ENCODE measurements at places on chromosomes 4 and X. TPM values are rescaled to one million over a fixed set of nuclear protein-coding genes. Genes with fewer than 3 reads are reported as not detected.

DNA sequence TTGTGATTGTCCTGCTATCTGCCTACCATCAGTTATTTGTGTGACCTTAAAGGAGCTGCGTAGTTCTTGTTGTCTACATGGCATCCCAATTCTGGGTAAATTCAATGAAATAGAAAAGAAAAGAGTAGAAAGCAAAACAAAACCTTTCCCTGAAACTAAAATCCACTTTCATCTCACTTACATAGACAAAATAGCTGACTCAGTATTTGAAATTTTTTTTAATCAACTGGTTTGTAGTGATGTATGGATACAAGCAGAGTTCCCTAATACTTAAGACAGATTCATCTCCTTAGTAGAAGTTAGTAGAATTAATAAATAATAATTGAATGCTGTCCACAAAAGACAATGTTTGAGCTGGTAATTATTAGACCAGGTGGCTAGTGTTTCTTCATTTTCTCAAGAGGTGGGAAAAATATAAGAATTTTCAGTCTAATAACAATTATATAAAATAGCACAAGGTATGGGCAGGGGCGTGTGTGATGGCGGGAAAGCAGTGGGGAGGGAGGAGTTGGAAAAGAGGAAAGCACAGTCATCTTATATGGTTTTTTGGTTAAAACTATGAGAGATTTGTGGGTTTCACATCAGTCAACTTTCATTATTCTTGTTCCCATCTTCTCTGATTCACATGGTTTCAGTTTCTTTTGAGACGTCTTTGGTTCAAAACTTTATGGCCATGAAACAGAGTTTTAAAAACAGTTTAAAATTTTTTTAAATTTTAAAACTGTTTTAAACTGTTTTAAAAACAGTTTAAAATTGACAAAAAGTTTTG, 275.2 kb downstream of the SPRY1 start:
- no peak for DNase-seq

DNA sequence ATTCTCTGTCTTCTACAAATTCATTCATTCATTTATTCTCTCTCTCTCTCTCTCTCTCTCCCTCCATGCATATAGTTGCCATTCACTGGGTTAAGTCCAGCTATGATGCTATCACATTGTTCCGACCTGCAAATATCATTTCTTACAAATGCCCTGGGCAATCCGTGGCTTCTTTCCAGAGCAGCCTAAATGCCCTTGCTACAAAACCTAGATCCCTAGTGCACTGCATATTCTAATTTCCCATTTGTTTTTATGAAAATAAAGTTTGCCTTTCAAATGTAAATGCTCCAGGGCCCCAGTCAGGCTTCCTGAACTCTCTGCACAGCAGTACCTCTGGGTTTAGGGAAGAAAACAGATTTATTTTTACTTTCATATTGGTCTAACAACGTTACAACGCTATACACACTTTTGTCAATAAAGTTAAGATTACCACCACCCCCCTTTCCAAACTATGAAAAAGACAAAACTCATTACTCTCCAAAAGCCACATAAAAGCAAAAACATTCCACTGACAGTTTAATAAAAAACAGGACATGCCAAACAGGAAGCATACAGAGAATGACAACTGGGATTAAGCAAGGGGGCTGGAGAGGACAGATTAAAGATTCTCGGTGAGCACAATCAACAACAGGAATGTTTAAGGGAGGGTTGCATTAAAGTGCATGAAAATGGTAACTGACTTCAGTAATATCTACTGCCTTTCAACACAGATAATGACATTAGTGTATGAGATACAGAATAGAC, 104.3 kb downstream of the USP46 start:
- no peak for DNase-seq

DNA sequence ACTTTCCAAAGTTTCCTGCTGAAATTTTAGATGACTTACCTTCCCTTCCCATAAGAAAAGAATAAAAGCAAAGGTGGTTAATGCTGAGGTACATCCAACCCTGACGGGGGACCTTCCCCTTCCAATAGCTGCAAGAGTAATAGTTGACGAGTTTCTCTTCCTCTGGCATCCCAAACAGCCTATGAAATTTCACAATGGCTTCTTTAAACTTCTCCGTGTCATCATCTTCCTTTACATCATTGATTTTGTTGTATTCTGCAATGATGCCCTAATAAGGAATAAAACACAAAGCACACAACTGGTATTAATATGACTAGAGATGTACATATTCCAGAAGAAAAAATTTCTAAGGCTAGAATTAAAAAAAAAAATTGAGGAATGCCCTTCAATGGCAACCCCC, 76.6 kb downstream of the TBC1D9 start:
- no peak for DNase-seq

DNA sequence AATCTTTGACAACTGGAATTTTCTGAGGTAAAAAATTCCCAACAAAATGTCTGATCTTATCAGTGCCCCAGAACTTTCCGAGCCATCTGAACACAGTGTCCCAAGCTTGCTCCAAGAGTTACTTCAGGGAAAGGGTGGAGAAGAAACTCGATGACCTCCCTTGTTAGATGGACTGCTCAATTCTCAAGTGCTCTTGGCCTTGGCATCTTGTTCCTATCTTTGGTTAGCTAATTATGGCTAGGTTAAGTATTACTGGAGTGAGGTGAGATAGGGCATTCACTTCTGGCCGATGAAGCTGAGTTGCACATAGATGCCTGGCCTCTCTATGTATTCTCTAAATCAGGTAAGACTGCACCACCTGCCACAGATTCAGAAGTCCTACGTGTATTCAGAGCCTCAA, 9.1 kb upstream of the S100G start:
- no peak for DNase-seq

DNA sequence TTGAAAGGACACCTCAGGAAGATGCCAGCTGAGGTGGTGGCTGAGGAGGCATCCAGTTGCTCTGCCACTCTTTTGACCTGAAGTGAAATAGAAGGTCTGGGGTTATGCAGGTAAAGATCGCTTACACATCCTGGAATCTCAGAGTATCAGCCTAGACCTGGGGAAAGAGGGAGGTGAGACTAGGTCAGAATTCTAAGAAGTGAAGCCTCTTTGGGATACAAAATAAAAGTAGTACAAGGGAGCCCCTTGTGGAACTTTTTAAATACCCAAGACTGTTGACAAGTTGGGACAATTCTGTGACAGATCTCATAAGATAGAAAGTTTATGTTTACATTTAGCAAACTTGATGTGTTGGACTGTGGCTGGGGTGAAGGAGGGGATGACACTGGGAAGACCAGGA, 263.1 kb downstream of the SPRY1 start:
- DNase-seq, result no peak

GRCh38 chrX:38890326-38890725, 89.1 kb downstream of the MID1IP1 start:
- no peak for DNase-seq

DNA sequence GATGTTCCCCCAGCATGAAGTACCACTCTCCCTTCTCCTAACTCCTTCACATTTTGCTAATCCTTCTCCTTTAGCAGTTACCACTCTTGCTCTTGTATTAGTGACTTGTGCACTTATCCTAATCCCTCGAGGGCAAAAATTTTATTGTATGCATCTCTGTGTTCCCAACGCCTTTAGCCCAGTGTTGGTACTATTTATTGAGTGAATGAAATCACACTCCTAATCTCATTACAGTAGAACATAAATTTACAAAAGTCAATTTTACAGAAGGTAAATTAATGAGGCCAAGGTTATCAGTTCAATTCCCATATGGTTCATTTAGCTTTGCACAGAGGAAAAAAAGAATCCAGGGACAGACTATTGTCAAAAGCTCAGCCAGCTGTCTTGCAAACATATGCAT, 178.4 kb downstream of the NR3C2 start:
- no peak for DNase-seq

GRCh38 chr4:123621072-123621705, 224.6 kb downstream of the SPRY1 start:
- DNase-seq, result no peak

DNA sequence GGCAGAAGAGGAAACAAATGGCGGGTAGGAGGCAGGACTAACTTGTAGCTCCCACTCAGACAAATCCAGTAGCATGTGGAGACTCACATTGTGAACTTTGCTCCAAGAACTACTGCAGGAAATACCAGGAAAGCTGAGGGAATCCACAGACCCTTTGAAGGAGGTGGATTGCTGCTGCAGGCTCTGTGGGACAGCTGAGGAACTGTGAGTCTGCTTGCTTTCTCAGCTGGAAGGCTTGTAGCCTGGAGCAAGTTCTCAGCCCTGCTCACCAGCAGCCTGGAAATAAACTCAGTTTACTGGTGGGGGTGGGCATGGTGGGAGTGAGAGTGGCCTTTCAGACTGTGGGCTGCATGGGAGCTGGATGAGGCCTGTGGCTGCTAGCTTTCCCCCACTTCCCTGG, 16.0 kb downstream of the RTL3 start:
- no peak for DNase-seq

- no peak for DNase-seq
Measured at GRCh38 chr4:29082684-29083083, 1637.5 kb upstream of the PCDH7 start.

- no peak for DNase-seq
Measured at GRCh38 chrX:151923648-151924047, 11.0 kb downstream of the MAGEA4 start.

DNA sequence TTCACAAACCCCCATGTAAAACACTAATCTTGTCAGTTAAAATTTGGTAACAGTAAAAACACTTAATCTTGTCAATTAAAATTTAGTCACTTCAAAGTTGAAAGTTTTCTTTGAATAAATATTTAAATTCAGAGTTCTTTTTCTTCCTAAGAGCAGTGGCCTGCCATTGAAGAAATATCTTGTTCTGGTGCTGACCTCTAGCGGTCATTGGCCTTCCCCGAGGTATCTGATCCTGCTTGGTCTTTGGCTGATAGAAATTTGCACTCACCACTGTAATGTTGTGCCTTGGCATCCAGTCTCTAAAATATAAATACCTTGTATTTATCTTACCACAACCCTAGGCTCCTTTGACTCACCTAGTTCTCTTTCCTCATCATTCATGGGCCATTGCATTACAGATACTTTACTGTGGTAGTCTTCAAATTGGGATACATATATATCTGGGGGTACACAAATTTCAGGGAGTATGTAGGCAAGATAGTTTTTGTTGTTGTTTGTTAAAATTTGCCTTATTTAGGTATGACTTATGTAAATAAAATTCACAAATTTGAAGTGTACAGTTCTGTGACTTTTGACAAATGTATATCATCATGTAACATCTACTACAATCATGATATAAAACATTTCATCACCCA, 6.7 kb upstream of the ART3 start:
- peak; percentile 88 for DNase-seq

DNA sequence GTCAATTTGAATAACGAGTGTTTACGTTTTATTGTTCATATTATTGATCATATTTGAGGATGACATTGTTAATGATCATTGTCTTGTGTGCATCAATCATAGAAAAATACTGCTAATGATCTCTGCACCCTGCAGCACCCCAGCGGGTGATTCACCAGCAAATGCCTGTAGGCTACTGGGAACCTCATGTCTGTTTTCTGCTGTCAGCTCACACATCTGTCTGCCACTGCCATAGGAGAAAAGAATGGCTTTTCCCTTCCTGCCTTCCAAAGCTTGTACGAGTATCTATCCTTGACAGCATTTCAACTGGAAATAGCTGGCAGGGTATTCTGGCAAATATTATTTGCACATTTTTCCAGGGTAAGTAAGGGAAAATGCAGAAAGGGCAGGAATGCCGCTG, 272.1 kb upstream of the TRAM1L1 start:
- no peak for DNase-seq

DNA sequence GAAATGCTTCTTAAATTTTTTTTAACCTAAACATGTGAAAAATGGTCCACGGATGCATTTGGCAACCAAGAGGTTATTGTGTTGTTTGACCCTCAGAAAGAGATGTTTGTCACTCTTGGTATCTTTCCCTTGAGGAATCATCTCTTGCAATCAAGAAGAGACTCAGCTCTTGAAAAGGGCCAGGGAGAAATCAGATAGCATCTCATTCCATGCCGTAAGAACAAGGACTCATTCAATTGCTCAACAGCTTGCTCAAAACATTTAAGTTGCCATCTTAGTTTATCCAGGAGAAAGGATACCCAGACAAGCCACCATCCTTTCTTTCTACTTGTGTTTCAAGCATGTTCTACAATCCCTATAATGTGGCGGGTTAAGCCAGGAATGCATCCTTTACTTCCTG, 209.5 kb upstream of the LNX1 start:
- no peak for DNase-seq

- DNase-seq, result no peak
Measured at GRCh38 chrX:135541351-135541750, 20.9 kb downstream of the INTS6L start.

- peak; percentile 44 for DNase-seq
Measured at GRCh38 chr4:3305610-3306371, 13.0 kb downstream of the RGS12 start.

DNA sequence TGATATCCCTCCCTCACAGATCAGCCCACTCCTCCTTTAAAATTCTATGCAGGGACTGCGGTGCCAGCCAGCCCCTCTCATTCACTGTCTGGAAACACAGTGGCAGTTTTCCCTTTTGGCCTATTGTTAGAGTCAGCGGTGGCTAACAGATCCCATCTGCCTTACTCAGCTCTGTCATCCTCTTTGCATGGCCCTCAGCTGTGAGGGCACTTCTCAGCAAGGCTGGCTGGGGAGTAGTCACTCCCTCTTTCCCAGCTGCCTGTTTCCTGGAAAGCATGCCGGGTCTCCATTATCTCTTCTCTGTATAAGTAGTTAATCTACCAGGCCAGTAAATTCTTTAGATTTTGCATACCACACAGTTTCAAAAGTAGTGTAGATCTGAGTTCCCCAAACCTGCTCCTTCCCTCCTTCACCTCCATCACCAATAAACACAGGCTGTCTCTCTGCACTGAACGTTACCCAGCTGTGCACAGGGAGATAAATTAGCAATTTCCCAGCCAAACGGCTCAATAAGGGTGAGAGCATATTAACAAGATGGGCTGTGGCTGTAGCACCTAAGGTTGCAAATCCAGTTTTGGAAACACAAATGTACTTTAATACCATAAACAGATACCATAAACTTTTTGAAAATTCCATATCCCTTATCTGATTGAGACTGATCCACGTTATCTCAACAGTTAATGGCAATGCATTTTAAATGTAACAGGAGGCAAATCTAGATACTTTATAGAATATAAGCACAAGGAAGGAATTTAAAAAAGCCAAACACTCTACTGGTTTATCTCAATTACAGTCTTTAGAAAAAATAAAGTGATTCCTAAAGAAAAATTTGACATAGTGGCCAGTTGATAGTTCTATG, 229.3 kb downstream of the ANKRD50 start:
- no peak for DNase-seq

DNA sequence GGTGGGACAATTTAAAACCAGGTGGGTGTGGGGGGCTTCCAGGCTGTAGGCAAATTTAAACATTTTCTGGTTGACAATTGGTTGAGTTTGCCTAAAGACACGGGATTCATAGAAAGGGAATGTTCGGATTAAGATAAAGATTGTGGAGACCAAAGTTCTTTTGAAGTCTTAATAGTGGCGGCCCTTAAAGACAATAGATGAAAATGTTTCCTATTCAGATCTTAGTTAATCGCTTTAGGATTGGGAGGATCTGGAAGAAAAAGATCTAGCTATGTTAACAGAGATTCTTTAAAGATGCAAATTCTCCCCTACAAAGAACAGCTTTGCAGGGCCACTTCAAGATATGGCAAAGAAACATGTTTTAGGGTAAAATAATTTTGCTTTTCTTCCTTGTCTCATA, 4.8 kb downstream of the CNGA1 start:
- no peak for DNase-seq

The WWC2 gene
- total RNA-seq, result 67.3 TPM

The CXorf49 gene
- total RNA-seq, result not detected

The ANXA10 gene
- not detected for total RNA-seq

The ATP2B3 gene
- total RNA-seq, result 0.09 TPM

The PABPC4L gene
- 1.9 TPM for total RNA-seq

The C4orf51 gene
- not detected for total RNA-seq

The TXK gene
- 3.9 TPM for total RNA-seq

Data from sciatic nerve (tissue), 2 donors.